Bone marrow (tissue), 2 donors: ENCODE measurements at places on chromosomes 11 and 22.

- no peak for DNase-seq
Observed at GRCh38 chr11:105202844-105203548, 63.4 kb upstream of the CARD18 start.

GRCh38 chr11:104370478-104370877, 206.5 kb upstream of the PDGFD start:
- DNase-seq, result no peak

GRCh38 chr11:20477418-20478090, 90.0 kb downstream of the PRMT3 start:
- DNase-seq, result no peak

GRCh38 chr11:116176484-116177005, 596.2 kb downstream of the BUD13 start:
- DNase-seq, result no peak

GRCh38 chr11:25536289-25536688, 795.6 kb upstream of the ANO3 start:
- DNase-seq, result no peak
